RWPE1 (cell line): ENCODE measurements at places on chromosomes 7 and 10.

GRCh38 chr7:94216944-94217461, 177.7 kb upstream of the COL1A2 start:
- no peak for DNase-seq

GRCh38 chr7:153021542-153021941, 262.0 kb downstream of the ACTR3B start:
- DNase-seq = no peak

GRCh38 chr10:23171232-23171876, 20.8 kb upstream of the PTF1A start:
- DNase-seq = peak; percentile 34

- no peak for DNase-seq
Measured at GRCh38 chr10:30047430-30047829, 12.0 kb downstream of the JCAD start.

DNA sequence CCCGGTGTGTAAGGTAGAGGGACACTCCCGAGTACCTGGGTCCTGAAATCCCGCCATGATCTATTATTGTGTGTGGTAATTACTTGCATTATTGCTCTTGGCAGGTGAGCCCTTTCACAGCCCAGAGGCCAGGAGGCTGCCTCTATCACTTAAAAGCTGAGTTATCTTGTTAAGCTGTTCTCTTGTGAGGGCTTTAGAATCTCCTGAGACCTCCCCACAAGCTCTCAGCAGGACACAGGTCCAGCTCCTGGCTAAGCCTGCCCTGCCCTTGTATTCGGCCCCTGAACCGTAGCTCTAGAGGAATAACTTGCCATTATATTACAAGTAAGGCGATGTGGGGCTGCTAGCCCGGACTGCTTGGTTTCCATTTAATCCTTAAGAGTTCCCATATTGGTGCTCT, 13.9 kb downstream of the SND1 start:
- no peak for DNase-seq

GRCh38 chr7:72430531-72430930, 18.4 kb upstream of the CALN1 start:
- no peak for DNase-seq

GRCh38 chr10:36050763-36051499, 408.8 kb upstream of the FZD8 start:
- no peak for DNase-seq

DNA sequence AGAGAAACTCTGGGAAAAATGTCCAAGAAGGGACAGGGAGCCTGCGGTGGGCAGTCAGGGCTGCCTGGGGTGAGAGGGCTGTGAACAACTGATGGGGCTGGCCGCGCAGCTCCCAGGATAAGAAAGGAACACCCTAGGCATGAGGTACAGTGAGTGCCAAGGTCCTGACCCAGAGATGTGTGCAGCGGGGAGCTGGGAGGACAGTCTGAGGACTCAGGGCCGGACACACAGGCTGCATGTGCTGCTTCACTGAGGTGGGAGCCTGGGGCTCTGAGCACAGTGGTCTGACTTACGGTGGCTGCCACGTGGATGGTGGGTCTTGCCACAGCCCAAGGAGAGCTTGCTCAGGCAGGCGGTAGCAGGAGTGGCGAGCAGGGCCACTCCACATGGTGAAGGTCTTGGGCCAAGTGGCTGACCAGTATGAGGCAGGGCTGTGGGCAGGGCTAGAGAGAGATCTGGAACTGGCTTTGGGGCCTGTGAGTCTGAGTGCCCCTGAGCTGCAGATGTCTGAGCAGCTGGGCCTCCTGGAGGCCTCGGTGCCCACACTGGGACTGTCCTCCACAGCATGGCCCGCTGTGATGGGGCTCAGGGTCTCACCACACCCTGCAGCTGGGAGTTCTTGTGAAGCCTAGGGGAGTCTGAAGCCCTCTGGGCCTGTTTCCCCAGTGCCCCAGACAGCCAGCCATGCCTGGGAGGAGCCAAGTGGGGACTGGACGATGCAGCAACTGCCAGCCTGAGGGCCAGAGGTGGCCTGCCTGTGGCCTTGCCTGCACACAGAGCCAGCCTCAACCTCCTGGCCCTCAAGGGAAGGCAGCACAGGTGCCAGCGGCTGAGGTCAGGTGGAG, 60.3 kb downstream of the RASGEF1A start:
- DNase-seq = no peak

- DNase-seq = no peak
Measured at GRCh38 chr10:123569436-123570035, 96.6 kb upstream of the GPR26 start.

- peak; percentile 93 for DNase-seq
Measured at GRCh38 chr10:32139223-32140073, 83.2 kb upstream of the KIF5B start.

GRCh38 chr7:158820656-158821055, 8.7 kb downstream of the ESYT2 start:
- DNase-seq = no peak
